ENCODE measurements at places on chromosomes 7 and 10.

DNA sequence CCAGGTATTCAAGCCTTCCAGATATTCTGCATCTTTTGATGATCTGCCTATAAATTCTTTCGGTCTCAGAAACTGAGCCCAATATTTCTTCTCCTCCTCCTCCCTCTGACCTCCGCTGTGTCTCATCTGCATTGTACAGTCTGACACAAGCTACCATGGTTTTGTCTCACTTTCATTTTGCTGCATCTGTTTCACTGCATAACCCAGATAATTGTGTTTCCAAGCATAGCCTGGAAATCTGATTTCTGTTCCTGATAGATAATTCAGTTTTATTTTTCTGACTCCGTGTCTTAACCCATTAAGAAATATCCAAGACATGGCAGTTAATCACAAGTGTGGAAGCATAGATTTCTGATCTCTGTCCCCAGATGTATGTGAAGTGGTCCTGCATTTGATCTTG, 374.2 kb upstream of the SEMA3A start:
- no peak for DNase-seq

DNA sequence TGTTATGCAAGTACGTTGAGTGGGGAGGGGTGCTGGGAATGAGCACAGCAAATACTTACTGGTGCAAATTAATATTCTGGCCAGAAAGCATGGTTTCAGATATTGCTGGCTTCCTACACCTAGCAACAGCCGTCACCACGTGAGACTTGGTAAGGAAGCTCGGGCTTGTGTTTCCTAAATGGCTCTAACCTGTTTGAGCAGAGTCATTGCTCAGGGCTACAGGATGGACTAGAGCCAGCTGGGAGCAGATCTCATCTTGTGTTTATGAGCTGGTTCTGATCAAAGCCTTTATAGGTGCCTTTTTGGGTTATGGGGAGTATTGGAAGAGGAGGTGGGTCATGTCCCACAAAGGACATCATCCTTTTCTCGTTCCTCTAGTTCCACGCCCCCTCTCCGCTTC, 200.3 kb downstream of the BUB3 start:
- no peak for DNase-seq

GRCh38 chr10:85651497-85651882, 715.1 kb downstream of the GRID1 start:
- DNase-seq: no peak

- no peak for DNase-seq
These were observed 189.5 kb downstream of the REEP3 start for GRCh38 chr10:63710703-63711102.

DNA sequence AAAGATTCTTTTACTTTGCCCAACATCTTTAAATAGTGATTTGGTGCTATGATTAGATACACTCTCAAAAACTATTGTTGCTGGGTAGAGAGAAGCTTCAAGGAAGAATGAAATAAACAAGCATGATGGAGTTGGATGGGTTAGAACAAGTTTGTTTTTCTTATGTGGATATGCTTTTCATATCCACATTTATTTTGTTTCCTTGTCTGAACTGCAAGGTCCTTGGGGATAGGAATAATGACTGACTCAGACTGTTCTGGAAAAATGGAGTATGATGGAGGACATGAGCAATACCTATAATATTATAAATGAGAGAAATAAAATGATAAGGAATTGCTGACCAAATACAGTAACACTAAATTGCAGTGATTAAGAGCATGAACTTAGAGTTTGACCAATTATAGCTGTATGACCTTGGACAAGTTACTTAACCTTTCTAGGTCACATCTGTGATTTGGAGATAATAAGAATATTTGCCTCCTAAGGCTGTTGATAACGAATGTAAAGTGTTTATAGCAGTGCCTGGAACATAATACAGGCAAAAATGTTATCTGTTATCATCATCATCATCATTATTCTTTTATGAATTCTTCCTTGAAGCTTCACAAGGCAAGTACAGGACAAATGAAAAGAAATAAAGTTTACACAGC, 847.5 kb downstream of the LRMDA start:
- DNase-seq: no peak
